ENCODE measurements at places on chromosomes 11 and 22. TPM values are rescaled to one million over a fixed set of nuclear protein-coding genes. Genes with fewer than 3 reads are reported as not detected.

The OR51B5 gene
- total RNA-seq = not detected

The MS4A6E gene
- total RNA-seq = 0.47 TPM

The MMP11 gene
- total RNA-seq = 10.0 TPM

The KCNK7 gene
- total RNA-seq = 0.31 TPM

The ST13 gene
- total RNA-seq = 168 TPM

The APOBEC3B gene
- 1.5 TPM for total RNA-seq

The APOL5 gene
- total RNA-seq = not detected

The IL17RA gene
- total RNA-seq = 11.6 TPM

The TMEM25 gene
- total RNA-seq = 10.1 TPM

The A4GALT gene
- total RNA-seq = 56.0 TPM

The CCDC73 gene
- not detected for total RNA-seq

The IGLL1 gene
- total RNA-seq = not detected

DNA sequence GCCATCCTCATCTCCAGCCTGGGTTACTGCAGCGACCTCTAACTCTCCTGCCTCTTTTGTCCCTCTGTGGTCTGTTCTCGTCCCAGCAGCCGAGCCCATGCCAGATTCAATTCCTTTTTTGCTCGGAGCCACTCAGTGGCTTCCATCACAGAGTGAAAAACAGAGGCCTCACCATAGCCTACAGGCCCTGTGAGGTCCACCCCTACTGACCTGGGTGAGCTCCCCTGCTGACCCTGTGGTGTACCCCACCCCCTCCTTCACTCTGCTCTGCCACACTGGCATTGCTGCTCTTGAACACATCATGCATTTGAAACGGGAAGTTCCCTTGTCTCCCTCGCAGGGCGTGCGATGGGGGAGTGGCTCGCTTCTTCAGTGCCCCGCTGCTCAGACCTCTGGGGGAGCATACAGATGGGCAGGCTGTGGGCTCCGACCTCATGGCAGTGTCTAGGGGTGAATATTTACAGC is 2.1 kb downstream of the AIP start:
- DNase-seq = no peak

DNA sequence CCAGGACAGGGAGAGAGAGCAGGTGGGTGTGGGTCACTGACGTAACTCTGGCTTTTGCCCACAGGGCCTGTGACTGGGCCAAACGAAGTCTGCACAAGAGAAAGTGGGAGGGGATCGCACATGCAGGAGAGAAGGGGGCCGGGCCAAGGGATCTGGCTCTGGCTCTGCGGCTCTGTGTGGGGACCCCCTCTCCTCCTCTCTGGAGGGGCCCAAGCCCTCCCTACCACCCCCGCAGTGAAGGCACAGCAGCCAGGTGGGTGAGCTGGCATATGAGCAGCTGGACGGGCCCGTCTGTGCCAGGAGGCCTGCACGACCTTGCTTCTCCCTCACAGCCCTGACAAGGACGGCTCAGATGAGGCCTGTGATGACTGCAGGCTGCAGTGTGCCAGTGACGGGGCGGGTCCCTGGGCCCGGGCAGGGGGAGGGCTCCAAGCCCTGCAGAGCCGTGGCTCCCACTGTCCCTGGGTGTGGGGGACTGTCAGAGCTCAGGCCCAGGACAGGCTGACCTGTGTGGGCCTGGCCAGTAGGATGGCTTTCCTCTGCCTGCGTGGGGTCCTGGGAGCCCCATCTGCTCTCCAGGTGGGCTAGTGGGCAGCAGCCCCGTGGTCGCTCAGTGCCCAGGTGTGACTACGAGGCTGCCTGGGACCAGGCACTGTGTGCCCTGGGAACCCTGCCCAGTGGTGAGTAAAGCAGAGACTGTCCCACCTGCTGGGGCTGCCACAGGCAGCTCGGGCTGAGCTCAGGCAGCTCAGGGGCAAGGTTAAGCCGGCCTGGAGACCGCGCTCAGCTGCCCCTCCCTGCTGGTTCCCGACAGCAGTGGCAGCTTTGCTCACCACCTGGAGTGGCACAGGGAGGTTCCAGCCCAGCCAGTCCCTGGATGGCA is 22.2 kb downstream of the MRGPRG start:
- DNase-seq = no peak

- no peak for DNase-seq
Observed at GRCh38 chr11:130815097-130815802, 101.0 kb downstream of the SNX19 start.

DNA sequence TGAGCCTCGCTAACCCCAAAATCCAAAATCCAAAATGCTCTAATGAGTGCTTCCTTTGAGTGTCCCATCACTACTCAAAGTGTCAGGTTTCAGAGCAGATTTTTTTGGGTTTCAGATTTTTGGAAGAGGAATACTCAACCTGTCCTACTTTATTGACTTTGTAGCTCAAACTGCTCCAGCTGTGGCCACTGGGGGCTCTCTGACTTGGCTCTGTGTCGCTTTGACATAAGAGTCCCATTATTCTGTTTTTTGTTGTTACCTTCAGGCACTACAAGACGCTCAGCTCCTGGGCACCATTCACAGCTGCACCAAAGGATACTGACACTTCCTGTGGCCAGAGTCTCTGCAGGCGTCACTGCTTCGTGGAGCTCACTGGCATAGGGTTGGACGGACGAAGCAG is 41.1 kb downstream of the PHF21B start:
- no peak for DNase-seq

DNA sequence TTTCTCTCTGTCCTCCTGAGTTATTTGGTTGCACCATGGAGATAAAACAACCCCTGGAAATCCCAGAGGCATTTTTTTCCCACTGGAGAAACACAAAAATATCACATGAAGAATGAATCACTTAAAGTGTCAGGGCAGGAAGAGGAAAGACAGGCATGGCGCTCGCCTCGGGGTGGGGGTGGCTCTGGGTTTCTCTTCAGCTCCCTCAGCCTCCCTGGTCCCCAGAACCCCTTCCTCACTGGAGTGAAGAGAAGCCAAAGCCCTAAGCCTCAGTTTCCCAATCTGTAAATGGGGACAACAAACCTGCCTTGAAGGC is 938 bp downstream of the SHISAL1 start:
- DNase-seq = no peak

GRCh38 chr11:122242731-122243130 is 126.7 kb upstream of the BLID start:
- DNase-seq = no peak

DNA sequence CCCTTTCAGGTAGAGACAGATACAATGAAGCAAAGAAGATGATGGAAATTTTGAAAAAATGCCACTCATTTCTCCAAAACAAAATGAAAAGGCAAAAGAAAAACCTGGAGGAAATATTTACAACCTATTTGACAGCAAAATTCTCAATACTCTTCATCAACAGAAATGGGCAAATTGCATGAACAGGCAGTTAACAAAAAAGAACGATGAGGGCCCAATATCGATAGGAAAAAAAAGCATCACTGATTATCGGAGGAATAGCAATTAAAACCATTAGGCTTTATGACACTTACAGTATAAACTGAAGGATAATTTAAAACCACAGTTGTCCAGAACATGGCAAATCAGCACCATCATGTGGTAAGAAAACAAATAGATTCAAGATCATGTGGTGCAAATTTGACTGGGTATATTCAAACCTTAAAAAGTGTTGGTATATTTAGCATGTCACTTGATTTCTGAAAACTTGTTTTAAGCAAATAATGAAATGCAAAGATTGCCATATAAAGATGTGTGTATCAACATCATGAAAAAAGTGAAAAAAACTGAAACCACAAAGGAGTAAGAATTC is 222.9 kb downstream of the BRD1 start:
- no peak for DNase-seq

- no peak for DNase-seq
Observed at GRCh38 chr11:44125598-44125997, 30.1 kb downstream of the EXT2 start.

- DNase-seq = no peak
Observed at GRCh38 chr11:79312617-79313529, 128.0 kb downstream of the TENM4 start.

GRCh38 chr22:46061501-46062231 is 84.7 kb upstream of the WNT7B start:
- DNase-seq = peak; percentile 31

DNA sequence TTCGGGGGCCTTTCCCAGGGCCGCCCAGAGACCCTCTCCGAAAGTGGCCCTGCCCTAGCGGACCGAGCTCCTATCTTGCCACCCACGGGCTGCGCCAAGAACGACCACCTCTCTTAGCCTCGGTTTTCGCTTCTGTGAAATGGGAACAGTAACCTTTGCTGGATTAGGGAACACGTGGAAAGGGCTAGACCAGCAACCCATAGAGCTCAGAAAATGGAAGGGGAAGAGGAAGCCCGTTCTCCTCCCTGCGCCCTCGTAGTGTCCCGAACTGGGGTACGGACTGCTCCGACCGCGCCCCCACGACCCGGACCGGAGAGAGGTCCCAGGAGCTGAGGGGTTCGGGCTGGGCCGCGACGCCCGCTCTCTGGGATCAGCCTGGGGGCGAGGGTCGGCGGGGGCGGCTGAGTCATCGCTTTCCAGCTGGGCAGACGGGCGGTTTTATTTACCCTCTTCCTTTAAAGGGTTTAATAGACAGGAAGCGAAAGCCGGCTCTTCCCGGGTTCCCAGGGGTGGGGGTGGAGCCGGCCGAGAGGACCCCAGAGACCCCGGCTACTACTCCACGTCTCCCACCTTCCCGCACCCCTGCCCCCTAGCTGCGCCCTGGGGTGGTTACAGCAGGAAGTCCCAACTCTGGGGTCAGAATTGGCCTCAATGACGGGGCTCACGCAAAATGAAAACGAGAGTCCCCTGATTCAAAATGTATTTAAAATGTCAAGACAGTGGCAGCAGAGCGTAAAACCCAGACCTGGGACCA is 907 bp upstream of the PHLDA2 start:
- no peak for DNase-seq

DNA sequence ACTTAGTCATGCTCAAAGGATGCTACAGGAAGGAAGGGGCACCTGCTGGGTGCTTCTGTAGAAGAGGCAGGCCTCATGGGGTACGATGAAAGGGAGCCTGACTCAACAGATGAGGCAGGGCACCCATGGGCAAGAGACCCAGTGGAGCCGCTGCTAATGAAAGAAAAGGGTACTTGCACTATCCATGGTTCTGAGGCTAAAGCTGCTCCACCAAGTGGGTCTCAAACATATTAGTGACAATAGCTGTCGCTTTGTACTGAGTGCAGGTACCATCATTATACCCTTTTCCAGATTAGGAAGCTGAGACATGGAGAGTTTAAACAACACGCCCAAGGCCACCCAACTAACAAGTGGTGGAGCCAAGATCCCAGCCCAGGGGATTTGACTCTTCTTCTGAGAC is 127.5 kb upstream of the SERPIND1 start:
- no peak for DNase-seq

DNA sequence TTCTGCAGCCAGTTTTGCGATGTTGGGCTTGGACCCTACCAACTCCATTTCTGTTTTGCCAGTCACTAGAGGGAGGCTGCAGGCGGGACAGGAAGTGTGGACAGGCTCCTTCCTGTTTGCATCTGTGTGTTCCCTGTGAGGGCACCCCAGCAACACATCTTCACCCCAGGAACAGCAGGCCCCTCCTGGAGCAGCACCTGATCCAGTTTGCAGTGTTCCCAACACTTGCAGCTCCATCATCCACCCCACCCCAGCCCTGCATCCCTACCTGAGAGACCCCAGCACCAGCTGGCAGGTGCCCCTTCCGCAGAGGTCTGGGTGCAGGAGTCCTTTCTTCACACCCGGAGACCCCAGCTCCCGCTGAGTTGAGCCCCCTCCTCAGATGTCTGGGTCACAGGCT is 7.4 kb upstream of the VSIG10L2 start:
- DNase-seq = no peak

DNA sequence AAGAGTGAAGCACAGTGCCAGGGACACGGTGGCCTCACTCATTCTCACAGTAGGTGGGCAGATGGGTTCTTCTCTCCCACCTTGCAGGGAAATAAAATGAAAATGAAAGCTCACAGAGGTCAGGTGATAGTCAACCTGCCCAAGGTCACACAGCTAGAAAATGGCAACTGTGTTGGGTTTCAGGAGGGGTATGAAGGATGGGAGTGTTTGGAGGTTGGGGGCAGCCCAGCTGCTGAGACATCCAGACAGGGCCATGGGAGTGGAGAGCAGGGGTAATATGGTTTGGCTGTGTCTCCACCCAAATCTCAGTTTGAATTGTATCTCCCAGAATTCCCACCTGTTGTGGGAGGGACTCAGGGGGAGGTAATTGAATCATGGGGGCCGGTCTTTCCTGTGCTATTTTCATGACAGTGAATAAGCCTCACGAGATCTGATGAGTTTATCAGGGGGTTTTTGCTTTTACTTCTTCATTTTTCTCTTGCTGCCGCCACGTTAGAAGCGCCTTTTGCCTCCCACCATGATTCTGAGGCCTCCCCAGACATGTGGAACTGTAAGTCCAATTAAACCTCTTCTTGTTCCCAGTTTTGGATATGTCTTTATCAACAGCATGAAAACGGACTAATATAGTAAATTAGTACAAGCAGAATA is 247.0 kb downstream of the TENM4 start:
- DNase-seq = no peak

DNA sequence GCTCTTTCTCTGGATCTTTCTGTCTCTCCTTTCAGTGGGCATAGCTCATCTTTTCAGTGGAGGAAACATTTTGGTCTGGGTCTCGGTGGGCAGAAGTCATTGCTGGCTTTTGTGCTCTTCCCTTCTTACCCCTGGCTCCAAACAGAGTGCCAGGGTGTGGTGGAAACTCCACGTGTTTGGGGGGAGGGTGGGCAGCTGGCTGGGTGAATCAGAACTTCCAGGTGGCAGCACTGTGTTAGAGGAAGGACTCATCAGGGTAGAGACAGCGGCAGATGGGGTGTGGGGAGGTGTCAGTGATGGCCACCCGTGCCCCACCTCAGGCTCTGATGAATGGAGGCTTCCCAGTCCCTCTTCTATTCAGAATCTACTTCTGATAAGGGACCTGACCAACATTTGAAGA is 114.0 kb downstream of the GRIK4 start:
- DNase-seq = no peak

GRCh38 chr11:97934572-97935208 is 1086.1 kb upstream of the CNTN5 start:
- DNase-seq = no peak

GRCh38 chr11:12687216-12687623 is 13.0 kb downstream of the TEAD1 start:
- no peak for DNase-seq

- DNase-seq = no peak
Observed at GRCh38 chr11:36360826-36361415, 64.8 kb downstream of the PRR5L start.

All from left cardiac atrium (tissue), 4 donors.